ENCODE measurements at places on chromosomes 12 and 14. TPM values are rescaled to one million over a fixed set of nuclear protein-coding genes. Genes with fewer than 3 reads are reported as not detected.
A peak's percentile ranks its signal among the peaks of the same experiment; 100 is the strongest.

- DNase-seq, result no peak
Measured at GRCh38 chr12:104656921-104657320, 200.2 kb downstream of the CHST11 start.

GRCh38 chr14:104398656-104399055, 180.9 kb upstream of the C14orf180 start:
- no peak for DNase-seq

DNA sequence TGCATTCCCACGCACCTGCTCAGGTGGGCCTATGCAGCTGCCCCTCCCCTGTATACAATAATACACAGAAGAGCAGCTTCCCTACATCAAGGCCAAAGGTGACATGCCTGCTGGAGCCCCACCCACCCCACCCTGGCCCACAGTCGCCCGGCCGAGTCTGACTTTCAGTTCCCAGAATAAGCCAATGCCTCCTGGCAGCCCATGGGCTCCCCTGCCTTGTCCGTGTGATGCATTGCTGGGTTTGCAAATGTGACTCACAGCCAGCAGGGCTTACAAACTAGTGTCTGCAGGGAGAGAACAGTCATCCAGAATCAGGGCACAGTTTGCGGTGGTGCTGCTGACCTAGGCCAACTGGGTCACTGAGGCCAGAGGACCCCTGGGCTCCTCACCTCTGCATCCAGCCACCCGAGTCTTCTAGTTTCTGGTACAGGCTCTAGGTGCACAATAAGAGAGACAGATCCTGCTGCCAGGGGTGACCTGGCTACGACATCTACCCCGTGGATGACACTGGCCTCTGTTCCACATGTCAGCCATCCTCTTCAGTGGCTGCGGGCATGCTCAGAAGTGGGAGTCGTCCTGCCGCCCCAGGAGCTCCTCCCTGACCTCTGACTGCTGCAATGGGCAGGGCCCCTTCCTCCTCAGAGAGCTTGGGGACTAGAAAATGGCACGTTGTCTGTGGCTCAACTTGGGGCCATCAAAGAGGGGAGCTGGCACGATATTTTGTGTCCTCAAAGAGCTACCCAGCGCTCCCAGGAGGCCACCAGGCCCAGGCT, 84.5 kb downstream of the CHGA start:
- DNase-seq, result no peak

DNA sequence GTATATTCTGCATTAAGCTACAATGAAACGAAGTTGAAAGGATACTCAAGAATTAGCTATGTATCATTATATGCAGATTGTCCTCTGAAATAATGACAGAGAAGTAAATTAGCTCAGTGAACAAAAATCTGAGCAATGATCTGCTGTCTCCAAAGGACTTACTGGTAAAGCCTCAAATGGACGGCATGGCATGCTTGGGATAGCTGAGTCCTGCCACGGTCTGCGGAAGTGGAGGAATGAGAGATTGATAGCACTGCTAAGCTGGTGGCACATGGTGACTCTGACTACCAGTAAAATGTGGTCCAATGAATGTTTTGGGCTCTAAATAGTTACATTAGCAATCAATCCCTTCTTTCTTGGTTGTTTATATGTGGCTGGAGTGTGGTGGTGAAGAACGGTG, 3.7 kb upstream of the DENND5B start:
- no peak for DNase-seq

DNA sequence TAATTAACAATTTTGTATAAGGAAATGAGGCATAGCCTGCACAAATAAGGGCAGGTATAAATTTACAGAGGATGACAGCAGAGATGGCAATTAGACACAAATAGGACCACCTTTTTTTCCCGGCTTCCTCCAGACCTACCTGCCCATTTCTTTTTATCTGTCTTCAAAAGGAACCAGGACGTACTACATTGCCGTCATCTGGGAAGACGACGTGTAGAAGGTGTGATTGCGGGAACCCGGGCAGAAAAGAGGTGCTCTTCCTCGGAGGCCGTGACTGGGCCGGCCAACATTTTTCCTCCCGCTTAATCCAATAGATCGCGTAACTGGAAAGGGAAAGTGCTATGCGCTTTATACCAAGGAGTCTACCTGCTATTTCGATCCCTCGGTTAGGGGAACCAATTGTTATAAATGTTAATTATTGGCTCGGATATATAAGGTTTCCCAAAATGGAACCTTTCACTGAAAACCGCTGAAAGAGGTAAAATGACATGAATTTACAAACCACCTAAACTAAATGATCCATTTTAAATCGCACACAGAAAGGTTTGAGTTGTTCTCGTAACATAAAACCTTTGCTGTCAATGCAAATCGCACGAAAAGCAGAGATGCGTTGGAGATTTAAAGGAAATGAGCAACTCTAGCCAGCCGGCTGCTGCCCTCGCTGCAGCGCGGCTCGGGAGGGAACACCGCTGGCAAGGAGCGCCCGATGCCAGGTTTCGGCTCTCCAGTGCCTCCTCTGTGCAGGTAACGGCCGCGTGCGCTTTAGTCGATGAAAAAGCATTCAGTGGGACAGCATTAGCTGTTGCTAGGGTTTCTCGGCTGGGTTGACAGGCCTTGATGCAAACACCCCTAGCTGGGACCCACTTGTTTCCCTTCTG, 2.8 kb upstream of the SIX1 start:
- no peak for DNase-seq

GRCh38 chr12:120684523-120684932, 2.4 kb upstream of the MLEC start:
- DNase-seq, result no peak

GRCh38 chr12:68106160-68106559, 53.4 kb downstream of the IFNG start:
- no peak for DNase-seq

DNA sequence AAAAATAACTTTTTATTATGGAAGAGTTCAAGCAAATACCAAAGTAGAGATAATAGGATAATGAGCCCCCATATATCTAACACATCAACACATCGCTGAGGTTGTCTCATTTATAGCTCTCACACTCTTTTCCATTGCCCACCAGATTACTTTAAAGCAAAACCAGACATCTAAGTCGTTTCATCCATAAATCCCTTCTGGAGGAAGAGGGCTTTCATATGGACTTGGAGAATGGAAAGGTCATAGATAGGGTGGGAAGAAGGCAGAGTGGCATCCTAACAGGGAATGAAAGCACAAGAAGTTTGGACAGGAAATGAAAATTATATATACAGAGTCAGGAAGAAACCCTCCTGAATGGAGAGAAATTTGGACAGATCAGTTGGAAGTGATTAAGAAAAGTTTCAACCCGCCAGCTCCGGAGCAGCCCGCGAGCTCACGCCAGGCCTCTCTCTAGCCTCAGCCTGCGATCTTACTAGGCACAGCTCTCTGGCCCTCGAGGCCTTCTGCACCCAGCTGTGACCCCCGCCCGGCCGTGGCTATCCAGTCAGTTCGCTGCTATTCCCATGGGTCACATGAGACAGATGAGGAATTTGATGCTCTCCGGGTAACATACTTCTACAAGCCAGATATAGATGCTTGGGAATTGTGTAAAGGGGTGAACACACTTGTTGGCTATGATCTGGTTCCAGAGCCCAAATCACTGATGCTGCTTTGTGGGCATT, 48.4 kb upstream of the NID2 start:
- DNase-seq, result no peak

DNA sequence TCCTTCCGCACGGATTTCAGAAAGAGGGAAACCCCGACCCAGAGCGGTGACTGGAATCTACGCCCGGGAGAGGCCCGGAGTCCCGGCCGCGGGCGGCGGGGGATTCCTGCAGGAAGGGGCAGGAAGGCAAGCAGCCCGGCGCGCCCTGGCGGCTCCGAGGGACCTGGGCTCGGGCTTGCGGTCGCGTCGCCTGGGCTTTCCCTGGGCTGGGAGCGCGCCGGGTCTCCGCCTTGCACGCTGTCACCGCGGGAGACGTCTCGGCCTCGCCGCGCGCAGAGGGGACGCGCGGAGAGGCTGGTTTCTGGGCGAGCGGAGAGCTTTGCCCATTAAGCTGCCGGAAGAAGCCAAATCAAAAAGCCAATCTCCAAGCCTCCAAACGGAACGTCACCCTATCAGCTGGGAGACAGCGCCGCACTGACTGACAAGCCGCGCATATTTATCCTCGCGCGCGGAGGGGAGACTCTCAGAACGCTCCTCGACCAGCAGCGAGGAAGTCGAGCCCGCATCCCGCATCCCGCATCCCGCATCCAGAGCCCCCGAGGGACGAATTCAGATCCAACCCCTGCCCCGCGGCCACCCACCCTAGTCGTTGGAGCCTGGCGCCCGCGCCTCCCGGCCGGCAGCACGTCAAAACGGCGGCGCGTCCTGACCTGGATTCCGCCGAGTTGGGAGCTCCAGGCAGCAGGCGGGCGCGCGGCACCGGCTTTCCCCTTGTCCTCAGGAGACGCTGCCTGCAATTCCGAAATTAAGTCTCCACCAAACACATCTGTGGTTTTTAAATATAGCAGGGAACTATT, at the start of gene SLC8A3:
TSS of gene SLC8A3 (minus strand) at position 293 of the 797 bp plus-strand sequence. CDS start 20,529 bp downstream, outside the sequence.
- DNase-seq, result peak; percentile 11

DNA sequence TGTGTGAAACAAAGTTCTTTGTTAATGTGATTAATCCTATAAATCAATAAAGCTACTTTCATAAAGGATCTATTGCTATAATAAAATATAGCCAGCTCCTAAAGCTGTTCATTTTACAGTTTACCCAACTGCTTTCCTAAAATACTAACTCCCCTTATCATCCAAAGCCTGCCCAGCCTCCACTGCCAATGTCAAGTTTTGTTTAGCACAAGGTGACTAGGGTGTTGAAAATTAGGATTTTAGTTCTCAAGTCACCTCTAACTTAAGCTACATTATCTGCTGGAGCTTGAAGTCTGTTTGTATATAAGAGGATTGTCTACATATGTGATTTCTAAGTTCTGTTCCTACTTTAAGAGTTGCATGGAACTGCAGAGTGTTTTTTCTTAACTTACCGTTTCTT, 86.3 kb downstream of the CCER1 start:
- no peak for DNase-seq

DNA sequence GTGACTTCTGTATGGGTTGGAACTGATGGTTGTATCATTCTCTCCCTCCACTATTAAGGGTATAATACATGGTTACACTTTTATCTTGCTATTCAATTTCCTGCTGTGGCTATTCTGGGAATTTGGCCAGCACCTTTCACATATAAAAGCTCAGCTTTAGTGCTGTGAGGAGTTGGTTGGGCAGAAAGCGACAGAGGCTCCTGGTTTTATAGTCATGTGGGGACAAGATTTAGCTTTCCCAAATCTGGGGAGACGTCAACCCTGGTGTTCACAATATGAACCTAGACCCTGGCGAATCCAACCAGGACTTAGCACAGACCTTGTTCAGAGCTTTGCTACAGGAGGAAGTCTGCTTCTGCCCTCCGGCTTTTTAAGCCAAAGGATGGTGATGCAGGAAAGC, 36.5 kb downstream of the FOS start:
- no peak for DNase-seq

- DNase-seq, result no peak
Measured at GRCh38 chr12:30610718-30611117, 85.0 kb downstream of the IPO8 start.

DNA sequence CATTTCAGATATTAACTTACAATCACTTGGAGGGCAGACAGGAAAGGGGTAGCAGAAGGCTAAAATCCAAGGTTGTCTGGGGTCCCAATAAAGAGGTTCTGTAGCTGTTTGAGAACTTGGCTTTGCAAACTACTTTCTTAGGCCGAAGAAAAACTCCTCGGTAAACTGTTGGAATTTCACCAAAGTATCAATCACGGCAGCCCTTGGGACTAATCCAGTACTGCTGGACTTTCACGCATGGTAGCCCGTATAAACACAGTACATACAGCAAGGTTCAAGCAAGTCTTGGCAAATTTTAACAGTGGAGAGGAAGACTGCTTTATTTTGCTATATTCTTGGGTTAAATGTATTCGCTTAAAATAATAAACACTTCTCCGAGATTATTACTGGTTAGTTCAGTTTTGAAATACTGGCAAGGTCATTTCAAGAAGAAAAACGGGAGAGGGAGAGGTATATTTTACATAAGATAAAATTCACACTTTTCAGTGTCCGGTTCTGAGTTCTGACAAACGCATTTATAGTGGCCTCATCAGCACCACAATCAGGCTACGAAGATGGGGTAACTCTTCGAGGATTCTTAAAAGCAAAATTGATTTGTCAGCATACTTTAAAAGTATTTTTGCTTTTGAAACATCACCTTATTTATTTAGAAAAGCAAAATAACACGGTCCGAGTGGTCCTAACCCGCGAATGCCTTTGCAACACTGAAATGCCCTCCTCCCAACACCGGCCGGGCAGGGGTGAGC, 1.3 kb downstream of the SETD3 start:
- no peak for DNase-seq

- DNase-seq, result no peak
Measured at GRCh38 chr14:65413739-65414045, 1.2 kb downstream of the FUT8 start.

GRCh38 chr12:55830601-55831446, 1.4 kb upstream of the DNAJC14 start:
- peak; percentile 65 for DNase-seq

- no peak for DNase-seq
Measured at GRCh38 chr12:15677228-15677627, 112.0 kb downstream of the EPS8 start.

- DNase-seq, result no peak
Measured at GRCh38 chr12:119727600-119728443, 59.9 kb downstream of the PRKAB1 start.

GRCh38 chr14:55454264-55455002, 14.0 kb upstream of the TBPL2 start:
- DNase-seq, result no peak

- no peak for DNase-seq
Measured at GRCh38 chr12:44720265-44720664, 155.8 kb downstream of the NELL2 start.

DNA sequence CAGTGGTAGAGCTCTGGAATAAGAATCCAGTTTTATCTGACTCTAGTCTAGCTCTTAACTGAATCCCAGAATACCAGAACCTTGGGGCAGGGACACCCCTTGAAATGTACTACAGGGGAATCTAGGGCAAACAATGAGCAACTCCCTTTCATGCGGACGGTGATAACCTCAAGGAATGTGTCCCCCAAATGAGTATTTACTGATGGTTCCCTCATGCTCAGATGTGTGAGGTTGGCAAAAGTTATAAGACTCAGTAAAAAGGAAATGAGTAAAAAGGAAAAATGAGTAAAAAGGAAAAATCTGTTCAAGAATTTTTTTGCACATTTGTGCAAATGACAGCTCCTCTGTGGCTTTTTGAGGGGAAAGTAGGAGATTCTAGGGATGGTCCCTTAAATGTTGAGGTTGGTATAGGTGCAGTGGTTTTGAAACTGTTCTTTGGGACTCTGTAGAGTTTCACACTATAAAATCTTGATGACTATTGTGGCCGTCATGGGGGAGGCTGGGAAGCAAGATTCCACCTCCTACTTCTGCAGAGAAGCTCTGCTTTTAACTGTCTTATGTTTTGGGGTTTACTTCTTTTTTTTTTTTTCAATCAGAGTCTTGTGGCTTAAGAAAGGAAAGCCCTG, 58.6 kb downstream of the NRXN3 start:
- DNase-seq, result no peak

- DNase-seq, result no peak
Measured at GRCh38 chr14:35319509-35319908, 27.3 kb downstream of the PSMA6 start.

- DNase-seq, result no peak
Measured at GRCh38 chr12:87518481-87518880, 510.7 kb downstream of the C12orf50 start.

Gene SPTLC2
- 15.8 TPM for total RNA-seq

Gene NFATC4
- not detected for total RNA-seq

Gene OLR1
- not detected for total RNA-seq

Gene ZDHHC17
- total RNA-seq, result 38.1 TPM

Gene KRT2
- 1.4 TPM for total RNA-seq

Gene EML1
- not detected for total RNA-seq

Gene GPR135
- 0.64 TPM for total RNA-seq

Gene DBX2
- not detected for total RNA-seq

Gene FAM181A
- total RNA-seq, result not detected

Gene PRICKLE1
- total RNA-seq, result 0.22 TPM

Measured in CD8-positive, alpha-beta T cell (primary cell).